ENCODE measurements at places on chromosomes 3 and 15. TPM values are rescaled to one million over a fixed set of nuclear protein-coding genes. Genes with fewer than 3 reads are reported as not detected.

DNA sequence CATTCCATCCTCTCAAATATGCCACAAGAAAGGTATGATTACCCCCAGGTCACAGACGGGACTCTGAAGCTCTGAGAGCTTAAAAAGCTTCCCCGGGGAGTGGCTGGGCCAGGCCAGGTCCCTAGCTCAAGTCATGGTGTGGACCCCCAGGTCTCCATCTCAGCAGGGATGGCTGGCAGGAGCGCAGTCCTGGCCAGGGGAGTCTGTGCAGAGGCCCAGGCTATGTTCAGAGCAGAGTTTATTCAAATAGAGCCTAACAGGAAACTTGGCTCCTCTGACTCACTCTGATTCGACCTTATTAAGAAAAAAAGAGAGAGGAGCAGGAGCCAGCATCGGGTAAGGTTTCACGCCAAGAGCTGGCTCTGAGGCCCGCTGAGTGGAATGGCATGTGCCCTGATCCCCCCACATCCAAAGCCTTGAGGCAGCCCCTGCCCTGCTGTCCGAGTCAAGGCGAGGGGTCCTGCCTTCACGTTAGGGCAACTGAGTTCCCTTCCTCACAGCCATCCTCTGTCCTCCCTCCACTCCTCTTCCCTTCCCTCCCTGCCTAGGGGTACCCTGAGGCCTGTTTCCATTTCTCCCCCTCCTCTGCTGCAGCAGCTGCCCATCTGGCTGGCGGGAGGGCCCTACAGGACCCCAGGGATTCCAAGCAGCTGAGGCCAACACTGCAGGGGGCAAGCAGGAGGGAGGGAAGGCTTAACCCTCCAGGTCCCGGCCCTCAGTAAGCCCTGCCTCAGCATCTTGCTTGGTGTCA, 1.9 kb upstream of the LOXL1 start:
- H3K27me3 ChIP-seq, result no peaks in the 10 kb centered on the region
- no peak for DNase-seq
- H3K4me3 ChIP-seq, result no peak overlapping the region

Gene ABI3BP
- 41.1 TPM for total RNA-seq

- H3K4me3 ChIP-seq, result peak overlapping the region; percentile 87
- H3K27ac ChIP-seq, result peak overlapping the region; percentile 80
- no peaks in the 10 kb centered on the region for H3K36me3 ChIP-seq
- no peaks in the 10 kb centered on the region for H3K4me1 ChIP-seq
These were observed 711 bp downstream of the STARD9 start for GRCh38 chr15:42576040-42576594.

DNA sequence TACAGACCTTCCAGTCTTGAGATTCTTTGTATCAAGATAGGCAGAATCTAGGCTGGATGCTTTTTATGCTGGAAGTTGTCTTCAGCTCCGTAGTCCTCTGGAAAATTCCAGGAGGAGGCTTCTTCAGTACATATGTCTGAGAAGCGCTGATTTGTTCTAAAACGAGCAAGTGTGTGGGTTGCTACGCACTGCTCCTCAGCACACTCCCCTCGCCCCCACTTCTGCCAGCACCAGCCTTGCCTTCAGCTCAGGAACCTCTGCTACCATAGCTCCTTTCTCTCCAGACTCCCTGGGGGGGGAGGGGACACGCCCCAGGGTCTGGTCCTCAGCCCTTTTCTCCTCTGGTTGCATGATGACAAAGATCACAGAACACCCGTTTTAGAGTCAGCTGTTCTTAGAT, 75.5 kb upstream of the TRA2B start:
- H3K27ac ChIP-seq, result no peak overlapping the region
- DNase-seq, result no peak
- H3K4me1 ChIP-seq, result no peaks in the 10 kb centered on the region

Gene SERINC4
- 0.16 TPM for total RNA-seq

DNA sequence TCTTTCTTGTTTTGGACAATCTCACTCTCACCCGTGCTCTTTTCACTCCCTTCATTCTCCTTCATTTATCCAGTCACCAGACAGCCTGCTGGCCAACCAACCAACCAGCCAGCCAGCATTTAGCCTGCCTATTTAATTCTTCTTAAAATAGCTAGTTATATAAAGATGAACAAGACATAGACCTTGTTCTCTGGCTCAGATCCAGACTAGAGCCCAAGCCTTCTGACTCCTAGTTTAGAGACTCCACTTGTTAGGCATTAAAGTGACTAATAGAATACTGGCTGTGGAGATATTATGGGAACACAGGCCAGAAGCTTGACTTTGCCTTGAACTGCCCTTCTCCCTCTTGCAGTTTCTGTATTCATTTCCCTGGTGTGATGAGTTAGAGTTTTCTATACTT, 215.3 kb upstream of the THRB start:
- H3K36me3 ChIP-seq, result no peaks in the 10 kb centered on the region
- DNase-seq, result no peak
- H3K4me1 ChIP-seq, result no peaks in the 10 kb centered on the region
- no peak overlapping the region for H3K27ac ChIP-seq
- H3K27me3 ChIP-seq, result no peaks in the 10 kb centered on the region

GRCh38 chr3:87436781-87437543, 160.6 kb upstream of the POU1F1 start:
- H3K4me3 ChIP-seq, result no peak overlapping the region
- H3K27ac ChIP-seq, result no peak overlapping the region
- no peaks in the 10 kb centered on the region for H3K36me3 ChIP-seq
- H3K27me3 ChIP-seq, result no peaks in the 10 kb centered on the region
- no peak for DNase-seq

Gene CLDN16
- total RNA-seq, result not detected

GRCh38 chr15:77058468-77058867, 12.4 kb downstream of the TSPAN3 start:
- H3K36me3 ChIP-seq, result no peaks in the 10 kb centered on the region
- no peak overlapping the region for H3K27ac ChIP-seq
- no peaks in the 10 kb centered on the region for H3K4me1 ChIP-seq
- H3K27me3 ChIP-seq, result no peaks in the 10 kb centered on the region
- H3K4me3 ChIP-seq, result no peak overlapping the region

All from breast epithelium (tissue), 4 donors.